HT-29 (cell line): ENCODE measurements at places on chromosomes 1 and 21.
A peak's percentile ranks its signal among the peaks of the same experiment; 100 is the strongest.

DNA sequence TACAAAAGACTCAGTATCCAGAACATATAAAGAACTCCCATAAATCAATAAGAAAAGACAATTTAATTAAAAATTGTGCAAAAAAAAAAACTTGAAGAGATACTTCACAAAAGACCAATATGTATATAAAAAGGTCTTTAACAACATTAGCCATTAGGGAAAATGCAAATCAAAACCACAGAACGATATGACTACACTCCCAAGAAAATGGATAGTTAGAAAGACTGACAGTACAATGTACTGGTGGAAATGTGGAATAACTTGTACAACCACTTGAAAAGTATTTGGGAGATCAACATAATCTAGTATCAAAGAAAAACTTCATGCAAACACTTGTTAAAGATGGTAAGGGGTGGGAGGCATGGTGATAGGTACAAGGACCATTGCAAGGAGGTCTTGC lies 3.9 kb upstream of the CLCA1 start:
- DNase-seq, result no peak

DNA sequence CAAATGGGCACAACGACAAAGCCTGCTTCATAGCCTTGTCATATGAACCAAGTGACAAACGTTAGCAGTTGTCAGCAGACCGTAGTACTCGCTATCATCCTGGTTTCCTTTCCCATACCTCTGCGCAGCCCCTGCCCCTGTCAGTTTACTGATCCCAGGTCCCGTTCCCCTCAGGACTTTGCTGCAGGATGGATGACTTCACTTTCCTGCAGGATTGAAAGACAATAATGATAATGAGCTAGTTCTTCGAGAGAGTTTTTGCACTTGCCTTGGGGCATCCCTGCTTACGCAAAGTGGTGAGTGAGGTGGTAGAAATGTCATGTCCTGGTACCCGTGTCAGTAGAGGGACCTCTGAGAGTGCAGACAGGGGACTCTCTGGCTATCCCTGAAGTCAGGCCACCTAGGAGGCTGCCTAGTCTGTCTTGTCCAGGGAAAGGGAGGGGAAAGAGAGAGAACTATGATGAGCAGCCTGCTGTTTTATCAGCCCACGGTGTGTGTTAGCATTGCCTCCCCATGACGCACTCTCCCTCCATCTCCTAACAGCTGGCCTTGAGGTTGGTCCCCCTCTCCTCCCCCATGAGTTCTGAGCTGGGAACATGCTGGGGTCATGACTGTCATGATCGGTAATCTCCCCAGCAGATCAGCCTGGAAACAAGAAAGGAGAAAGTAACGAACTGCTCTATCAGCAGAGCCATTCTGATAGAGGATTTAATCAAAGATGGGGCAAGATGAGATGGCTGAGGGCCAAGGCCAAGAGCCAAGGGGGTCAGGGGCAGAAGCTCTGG lies 53.7 kb downstream of the ELK4 start:
- no peak for DNase-seq

DNA sequence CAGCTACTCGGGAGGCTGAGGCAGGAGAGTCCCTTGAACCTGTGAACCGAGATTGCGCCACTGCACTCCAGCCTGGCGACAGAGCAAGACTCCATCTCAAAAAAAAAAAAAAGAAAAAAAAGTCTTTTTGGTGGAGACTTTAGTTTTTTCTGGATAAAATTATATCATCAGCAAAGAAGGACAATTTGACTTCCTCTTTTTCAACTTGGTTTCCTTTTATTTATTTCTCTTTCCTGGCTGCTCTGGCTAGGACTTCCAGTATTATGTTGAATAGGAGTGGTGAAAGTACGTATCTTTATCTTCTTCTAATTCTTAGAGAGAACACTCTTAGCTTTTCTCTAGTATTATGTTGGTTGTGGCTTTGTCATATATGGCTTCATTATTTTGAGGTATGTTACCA lies 130.8 kb downstream of the PCBP3 start:
- DNase-seq, result no peak

DNA sequence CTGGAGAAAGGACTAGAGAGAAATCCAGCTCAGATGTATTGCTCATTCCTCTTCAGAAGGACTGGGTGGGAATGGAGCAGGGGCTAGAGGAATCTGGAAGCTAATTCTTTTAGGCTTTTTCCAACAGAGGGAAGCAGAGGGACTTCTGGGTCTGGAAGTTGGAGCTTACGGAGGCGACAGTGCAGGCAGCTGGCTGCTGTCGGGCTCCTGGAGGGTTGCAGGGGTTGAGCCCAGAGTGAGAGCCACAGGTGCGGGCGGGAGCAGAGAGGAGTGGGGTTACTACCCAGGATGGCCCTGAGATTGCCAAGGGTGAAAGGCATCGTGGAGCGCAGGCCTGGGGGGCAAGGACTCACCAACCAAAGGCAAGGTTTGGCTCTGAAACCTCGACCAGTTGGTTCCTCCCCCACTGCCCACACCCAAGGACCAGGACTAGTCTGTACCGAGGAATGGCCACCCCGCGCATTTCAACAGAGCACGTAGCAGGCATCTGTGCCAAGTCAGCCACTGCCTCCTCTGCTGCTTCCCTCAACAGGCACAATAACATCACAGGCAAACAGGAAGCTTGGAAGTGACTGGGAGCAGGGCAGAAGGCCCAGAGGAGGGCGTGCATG lies 22.7 kb upstream of the EDN2 start:
- DNase-seq, result no peak

- peak; percentile 46 for DNase-seq
Observed at GRCh38 chr1:97632075-97632474, 288.8 kb downstream of the DPYD start.

GRCh38 chr21:26753822-26754221 lies 91.4 kb downstream of the ADAMTS1 start:
- DNase-seq, result no peak

GRCh38 chr21:28152732-28153131 lies 839.9 kb downstream of the LTN1 start:
- no peak for DNase-seq

DNA sequence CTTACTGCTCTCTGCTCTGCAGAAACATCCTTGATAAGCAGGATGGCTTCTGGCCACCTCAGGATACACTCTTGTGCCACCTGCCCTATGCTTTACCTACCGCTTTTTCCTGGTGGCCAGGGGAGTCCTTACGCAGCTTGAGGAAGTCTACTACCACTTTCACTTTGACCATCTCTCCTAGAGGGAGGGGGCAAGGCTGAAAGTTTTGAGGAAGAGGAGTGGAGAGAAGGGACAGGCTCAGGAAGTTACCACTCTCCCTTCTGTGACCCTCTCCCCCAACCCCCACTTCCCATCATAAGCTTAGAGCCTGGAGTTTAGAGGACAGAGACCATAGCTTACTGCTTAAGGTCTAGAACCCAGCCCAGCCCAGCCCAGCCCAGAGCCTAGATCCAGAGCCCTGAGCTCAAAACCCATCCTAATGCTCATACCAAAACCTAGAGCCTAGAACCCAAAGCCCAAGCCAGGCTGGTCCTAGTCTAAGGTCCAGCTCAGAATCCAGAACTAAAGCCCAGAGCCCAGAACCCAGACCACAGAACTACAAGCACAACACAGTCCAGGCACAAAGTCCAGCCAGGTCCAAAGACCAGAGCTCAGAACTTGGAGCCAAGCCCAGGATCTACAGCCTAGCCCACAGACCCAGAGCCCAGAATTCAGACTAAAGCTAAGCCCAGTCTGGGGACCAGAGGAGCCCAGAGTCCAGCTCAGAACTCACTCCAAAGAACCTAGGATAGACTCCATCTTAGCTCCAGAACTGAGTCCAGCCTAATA lies 18.0 kb upstream of the MFSD2A start:
- no peak for DNase-seq

GRCh38 chr21:37475186-37475868 lies 108.8 kb downstream of the DYRK1A start:
- DNase-seq, result no peak

- no peak for DNase-seq
Observed at GRCh38 chr1:56850922-56851321, 3.7 kb upstream of the C8A start.

DNA sequence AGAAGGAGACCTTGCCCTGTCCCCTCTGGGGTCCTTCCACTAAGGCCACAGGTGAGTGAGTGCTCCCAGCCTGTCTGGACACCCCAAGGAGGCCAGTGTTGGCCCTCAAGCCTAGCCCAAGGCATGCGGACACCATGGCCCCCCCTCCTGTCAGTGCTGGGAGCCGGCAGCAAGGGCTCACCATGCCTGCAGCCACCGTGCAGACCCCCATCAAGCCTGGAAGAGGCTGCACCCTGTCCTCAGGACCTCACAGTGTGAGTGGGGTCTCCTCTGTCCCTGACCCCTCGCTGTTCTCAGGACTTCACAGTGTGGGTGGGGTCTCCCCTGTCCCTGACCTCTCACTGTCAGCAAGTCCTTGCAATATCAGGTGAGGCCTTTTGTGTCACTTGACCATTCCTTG lies 33.2 kb upstream of the PRSS38 start:
- DNase-seq, result no peak

DNA sequence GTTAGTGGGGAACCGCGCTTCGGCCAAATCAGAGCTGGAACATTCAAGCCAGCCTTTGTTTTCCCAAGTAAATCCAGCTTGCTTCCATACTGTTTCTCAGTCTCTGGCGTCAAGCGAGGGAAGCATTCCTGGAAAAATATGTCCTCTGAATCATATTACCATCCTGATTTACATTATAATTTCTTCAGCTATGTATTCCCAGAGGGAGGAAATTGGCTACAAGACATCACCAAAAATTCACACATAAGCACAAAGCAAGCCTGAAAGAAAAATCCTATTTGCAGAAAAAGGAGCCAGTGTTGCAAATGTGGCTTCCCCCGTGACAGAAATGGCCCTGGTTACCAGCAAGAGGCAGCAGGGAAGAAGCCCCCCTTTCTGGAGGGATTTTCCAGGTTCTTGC lies 233.3 kb downstream of the KCNJ6 start:
- no peak for DNase-seq

GRCh38 chr1:29812408-29813135 lies 576.2 kb downstream of the PTPRU start:
- DNase-seq, result no peak

DNA sequence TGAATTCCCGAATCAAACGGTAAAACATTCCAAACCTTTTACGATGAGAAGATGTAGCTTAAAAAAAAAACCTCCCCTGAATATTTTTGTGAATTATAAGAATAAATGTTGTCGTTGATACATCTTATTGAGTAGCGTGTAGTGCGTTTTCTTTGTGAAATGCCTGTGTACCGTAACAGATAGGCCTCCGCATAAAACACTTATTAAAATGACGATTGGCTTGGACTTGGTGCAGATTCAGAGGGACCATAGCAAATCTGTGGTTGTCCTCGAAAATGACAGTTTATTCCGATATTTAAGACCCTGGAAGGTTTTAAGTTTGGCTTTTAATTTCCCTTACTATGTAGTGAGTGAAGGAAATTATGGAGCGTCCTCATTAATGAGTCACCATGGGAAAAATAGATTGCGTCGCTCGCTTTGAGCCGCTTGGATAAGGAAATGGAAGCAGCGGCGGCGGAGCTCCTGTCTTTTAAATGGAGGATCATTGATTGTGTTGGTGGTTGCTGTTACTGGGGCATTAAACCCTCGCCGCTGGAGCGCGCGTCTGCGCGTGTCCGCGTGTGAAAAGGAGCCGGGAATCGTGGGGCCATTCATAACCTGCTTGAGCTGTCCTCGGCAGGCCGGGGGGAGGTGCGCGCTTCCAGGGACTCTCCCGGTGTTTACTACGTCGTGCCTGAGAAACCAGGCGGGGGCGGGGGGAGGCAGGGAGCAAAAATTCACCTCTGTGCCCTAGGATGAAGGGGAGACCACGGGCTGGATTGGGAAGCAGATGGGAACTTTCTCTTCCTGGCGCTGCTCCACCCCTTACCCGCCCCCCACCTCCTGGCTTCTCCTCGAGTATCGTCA lies 1.6 kb downstream of the SPEN start:
- peak; percentile 95 for DNase-seq
